Lower leg skin (tissue), 4 donors: ENCODE measurements at places on chromosomes 12 and 14. TPM values are rescaled to one million over a fixed set of nuclear protein-coding genes. Genes with fewer than 3 reads are reported as not detected.

CLEC6A gene
- not detected for total RNA-seq

KRT6B gene
- total RNA-seq = 441 TPM

DNA sequence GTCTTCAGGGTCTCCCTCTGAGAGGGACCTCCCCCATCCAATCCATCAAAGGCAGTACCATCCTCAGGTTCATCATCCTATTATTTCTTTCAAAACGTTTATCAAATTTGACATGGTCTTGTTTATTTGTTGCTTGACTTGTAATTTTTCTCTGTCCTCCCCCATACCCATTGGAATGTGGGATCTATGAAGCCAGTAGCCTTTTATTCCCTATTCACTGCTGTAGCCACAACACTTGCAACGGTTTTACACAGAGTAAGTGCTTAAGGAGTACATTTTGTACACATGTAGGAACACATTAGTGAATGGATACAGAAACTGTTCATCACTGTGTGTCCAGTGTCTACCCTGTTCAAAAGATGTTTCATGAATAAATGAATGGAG, 41.5 kb downstream of the IGF1 start:
- no peak for DNase-seq

MVK gene
- total RNA-seq = 63.9 TPM

SUOX gene
- 7.6 TPM for total RNA-seq

DNA sequence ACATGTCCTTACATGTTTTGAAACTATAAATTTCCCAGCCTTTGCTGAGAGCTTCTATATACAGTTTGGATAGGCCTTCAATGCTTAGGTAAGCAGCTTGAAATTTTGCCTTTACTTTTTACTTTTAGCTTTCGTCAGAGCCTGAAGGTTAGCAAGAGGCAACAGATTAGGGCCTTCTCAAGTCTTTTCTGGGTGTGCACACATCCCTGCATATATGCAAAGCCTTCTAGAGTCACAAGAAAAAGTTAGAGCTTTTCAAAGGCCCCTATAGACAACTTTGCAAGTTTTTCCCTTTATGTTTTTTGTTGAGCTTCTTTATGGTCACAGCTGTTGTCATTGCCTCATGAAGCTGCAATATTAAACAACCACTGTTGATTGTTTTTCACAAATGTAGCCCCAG, 778.4 kb downstream of the GALC start:
- no peak for DNase-seq

- no peak for DNase-seq
These were observed 32.2 kb downstream of the FGD6 start for GRCh38 chr12:95185072-95185471.

DNA sequence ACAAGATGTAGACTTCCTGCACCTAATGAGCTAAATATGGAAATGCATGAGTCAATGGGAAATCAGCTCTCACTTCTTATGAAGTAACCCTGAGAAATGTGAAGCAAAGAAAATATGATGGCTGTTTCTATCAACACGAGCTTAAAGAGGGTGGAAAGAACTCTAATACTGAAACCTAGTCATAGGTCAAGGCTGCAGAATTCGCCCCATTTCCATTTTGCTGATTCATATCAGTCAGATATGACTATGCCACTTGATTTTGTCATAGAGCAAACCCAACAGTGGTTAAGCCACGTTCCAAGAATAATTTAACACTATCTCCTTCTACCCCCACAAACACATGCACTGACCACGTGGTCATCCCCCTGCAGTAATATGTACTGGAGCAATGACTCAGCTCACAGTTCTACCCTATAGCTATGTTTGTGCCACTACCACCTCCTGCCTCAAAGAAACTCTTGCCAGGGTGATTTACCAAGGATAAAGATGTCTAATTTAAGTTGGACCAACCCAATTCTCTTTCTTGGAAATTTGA, 157.5 kb downstream of the TMTC3 start:
- no peak for DNase-seq
